Renal cortical epithelial cell (primary cell): ENCODE measurements at places on chromosomes 3 and 15.
A peak's percentile ranks its signal among the peaks of the same experiment; 100 is the strongest.

DNA sequence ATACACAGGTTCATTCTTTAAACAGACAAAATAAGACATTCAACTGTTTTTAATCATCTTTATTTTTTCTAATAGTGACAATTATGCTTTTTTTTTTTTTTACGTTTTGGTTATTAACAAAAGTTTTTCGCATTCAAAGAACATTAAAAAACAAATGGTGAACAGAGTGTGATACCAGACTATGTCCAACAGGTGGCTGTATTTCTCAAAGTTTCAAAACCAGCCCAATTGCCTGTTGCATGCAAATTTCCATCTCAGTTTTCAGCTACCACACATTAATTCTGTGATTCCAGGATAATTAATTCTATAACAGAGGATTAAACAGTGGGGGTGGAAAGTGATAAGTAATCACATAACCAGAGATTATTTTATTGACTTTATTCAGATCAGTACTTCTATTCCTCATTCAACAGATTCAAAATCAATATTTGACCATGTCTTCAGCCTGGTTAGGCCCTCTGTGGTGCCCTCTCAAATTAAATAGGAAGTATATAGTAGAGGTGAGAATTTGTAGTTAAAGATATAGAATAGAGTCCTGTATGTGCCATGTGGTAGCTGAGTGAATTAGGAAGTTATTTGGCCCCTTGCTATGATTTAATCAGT is 122.2 kb upstream of the DCBLD2 start:
- DNase-seq = peak; percentile 54

- DNase-seq = peak; percentile 49
Measured at GRCh38 chr15:31605467-31605931, 278.9 kb downstream of the KLF13 start.

- DNase-seq = peak; percentile 82
Measured at GRCh38 chr3:58307639-58308215, 1.4 kb downstream of the HTD2 start.

DNA sequence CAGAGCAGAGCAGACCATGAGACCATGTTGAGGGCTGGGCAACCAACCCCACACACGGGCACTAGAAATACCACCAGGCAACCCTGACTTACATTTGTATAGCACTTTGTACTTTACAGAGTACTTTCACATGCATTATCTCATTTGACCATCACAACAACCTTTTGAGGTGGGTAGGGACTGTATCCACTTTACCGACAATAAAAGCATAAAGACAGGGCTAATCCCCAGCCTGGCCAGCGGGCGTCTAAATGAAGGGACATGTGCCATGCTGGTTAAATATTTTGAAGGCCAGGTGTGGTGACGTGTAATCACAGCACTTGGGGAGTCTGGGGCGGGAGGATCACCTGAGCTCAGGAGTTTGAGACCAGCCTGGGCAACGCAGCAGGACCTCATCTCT is 23.6 kb downstream of the RASGRP1 start:
- DNase-seq = no peak

DNA sequence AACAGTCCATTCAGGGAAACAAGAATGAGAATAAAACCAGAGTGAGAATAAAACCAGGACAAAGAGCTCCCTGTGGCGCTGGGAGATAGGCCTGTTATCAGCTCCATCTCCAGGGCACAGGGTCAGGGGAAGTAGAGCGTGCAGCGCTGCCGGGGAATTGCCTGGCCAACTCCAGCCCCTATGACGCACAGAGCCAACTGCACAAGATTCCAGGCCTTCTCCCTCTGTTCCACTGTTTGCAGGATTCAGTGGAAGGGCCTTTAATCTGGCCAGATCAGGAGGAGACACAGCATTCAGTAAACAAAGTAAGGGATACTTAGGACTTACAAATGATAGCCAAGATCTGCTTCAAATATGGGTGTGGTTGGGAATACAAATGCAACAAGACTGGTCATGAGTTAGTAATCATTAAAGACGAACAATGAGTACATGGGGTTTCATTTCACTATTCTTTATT is 49.4 kb downstream of the ITGB5 start:
- peak; percentile 67 for DNase-seq

DNA sequence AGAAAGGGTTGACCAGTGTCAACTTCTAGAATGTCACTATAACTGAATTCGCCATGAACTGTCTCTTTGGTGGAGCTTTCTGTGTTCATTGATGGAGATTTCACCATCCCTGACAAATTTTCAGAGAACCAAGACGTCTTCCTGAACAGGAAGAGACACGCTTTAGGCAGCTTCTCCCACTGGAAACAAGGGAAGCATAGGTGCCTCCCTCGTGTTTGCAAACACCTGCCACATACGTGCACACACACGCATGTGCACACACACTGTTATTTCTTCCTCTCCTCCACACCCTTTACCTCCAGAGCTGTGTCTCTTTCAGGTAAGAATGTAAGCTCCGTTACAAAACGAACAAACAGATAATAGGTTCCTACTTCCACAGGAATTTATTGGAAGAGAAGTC is 15.6 kb downstream of the ARRDC4 start:
- no peak for DNase-seq

- DNase-seq = no peak
Measured at GRCh38 chr3:45131201-45131600, 15.0 kb downstream of the CDCP1 start.

GRCh38 chr15:101276501-101277037 is 716 bp downstream of the SELENOS start:
- no peak for DNase-seq
